NCI-H345 (cell line): ENCODE measurements at places on chromosomes 3 and 15.
A peak's percentile ranks its signal among the peaks of the same experiment; 100 is the strongest.

DNA sequence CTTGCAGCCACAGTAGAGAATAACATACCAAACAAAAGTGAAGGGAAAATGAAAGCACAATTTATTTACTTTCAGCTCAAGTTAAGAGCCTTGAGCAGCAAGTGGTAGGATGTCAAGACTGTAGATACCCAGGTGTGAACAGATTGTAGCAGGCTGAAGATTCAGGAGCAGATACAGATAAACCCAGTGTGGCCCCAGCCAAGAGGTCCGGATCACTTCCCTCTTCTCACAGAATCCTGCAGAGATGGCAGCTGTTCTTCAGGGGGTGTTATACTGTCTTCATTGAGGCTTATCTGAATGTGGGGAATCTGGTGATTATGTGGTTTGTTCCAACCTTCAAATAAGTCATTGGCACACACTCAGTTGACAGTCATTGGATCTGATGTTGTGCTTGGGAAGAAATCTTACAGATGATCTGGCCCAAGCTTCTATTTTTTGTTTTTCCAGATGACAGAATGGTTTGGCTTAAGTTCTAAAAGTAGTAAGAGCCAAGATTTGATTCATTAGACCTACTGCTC is 2.2 kb downstream of the STARD9 start:
- no peak for DNase-seq

GRCh38 chr3:184058029-184058428 is 5.2 kb downstream of the HTR3C start:
- no peak for DNase-seq

DNA sequence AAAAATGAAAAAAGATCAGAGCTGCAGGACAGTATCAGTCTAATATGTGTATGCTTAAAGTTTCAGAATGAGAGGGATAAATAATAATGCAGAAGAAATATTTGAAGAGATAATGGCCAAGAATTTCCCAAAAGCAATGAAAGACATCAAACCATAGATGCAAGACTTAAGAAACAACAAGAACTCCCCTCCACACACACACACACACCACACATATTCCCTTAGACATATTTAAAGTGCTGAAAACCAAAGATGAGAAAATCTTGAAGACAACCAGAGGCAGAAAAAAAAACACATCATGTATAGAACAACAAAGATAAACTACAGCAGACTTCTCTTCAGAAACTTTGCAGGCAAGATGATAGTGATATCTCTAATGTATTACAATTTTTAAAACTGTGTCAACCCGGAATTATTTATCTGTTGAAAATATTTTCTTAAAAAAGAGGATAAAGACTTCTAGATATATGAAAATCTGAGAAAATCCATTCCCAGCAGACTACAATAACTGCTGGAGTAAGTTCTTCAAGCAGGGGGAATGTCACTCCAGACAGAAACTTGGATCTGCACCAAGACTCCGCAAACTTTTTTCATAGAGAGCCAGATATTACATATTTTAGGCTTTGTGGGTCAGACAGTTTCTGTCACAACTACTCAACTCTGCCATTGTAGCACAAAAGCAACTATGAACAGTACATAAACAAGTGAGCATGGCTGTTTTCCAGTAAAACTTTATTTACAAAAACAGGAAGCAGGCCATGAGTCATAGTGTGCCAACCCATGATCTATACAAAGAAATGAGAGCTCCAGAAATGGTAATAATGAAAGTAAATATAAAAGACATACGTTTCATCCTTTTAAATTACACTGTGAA is 223.4 kb upstream of the CGNL1 start:
- DNase-seq, result no peak

DNA sequence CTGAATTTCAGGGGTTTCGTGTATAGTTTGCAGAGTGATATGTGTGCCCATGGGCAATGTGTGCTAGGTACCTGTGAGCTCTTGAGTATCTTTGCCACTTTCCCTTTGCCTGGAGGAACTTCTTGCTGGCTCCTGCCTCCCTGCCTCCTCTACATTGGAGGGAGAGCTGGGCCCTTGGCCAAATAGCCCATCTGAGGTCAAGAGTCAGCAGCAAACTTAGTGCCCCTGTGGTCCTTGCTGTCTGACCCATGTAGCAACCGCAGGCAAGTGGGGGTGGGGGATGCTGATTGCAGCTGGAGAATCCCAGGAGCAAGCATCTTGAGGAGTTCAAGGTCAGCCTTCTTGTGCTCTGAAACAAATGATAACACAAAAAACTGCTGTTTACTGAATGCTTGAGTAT is 5.4 kb upstream of the TBC1D21 start:
- DNase-seq, result no peak

- no peak for DNase-seq
Measured at GRCh38 chr15:62046078-62046743, 14.0 kb downstream of the VPS13C start.

DNA sequence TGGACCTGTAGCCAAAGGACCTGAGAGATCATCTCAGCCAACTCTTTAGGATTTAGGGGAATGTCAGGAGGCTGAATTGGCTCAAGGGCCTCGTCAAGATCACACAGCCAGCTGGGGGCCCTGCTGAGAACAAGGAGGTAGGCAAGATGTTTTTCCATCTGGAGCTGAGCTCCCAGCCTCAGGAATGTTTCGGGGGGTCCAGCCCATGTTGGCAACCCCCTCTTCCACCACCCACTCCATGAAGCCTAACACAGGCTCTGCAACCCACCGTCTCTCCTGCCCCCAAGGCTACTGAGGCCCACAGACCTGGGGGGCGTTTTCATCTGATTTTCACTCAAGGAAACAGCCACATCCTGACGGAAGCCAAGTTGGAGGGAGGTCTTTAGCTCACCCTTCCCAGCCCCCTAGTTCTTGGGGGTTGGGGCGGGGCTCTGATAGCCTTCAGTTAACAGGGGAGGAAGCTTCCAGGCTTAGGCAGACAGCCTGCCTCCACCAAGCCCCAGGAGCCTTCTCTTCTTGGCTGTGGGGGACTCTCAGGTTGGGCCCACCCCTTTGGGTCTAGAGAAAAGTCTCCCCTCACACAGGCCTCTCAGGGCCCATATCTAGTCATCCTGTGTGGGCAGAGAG is 48.8 kb downstream of the EPHB3 start:
- DNase-seq, result no peak

DNA sequence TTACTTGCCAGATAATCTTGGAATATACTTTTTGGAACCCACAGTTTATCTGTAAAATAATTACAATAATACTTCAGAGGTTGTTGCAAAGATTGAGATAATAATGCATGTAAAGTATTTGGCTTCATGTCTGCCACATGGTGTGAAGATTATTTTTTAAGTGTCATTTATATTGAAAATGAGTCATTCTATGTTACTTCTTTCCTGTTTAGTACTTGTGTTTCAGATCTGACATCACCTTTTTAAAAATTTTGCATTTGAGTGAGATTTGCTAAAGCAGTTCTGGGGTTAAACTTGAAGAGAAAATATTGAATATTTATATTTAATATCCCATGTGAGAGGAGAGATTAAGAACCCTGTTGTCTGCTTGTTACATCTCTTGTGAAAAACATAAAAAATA is 31.2 kb downstream of the IQGAP1 start:
- no peak for DNase-seq

- DNase-seq, result no peak
Measured at GRCh38 chr3:30855400-30856292, 38.8 kb downstream of the GADL1 start.

GRCh38 chr3:186825294-186825821 is 17.2 kb upstream of the ADIPOQ start:
- DNase-seq, result peak; percentile 52

GRCh38 chr15:42060797-42061196 is 33.6 kb downstream of the PLA2G4D start:
- DNase-seq, result no peak

- no peak for DNase-seq
Measured at GRCh38 chr3:30691249-30691880, 85.0 kb downstream of the TGFBR2 start.

DNA sequence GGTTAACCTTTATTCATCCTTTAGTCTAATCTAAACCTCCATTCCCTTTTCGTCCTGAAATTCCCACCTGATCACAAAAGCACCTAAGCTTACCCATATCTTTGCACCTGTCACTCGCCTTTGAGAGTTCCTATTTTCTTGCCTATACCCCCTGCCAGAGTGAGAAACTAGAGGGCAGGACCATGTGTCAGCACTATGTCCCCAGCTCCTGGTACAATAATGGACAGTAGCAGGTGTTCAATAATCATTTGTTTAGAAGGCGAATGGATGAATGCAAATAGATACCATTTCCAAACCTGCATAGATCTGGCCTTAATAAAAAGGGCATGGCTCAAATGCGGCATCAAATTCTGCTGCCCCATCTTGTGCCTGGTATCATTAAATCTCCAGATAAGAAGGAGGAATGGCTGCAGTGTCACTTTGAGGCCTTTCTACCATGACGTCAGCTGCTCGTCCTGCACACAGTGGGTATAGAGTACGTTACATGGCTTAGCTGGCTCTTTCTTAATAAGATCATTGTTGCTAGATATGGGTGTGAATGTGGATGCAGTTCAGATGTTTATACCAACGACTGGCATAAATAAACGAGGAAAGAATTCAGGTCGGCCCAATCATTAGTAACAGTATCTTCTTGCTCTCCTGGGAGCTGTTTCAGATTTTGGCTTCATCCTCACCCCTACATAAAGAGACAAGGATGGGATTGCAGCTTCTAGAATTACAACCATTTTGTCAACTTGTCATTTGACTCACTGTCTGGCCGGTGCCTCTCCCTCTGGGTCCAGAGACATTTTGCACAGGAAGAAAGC is 148.7 kb downstream of the RORA start:
- peak; percentile 43 for DNase-seq

- DNase-seq, result no peak
Measured at GRCh38 chr15:90873998-90874605, 5.7 kb downstream of the FURIN start.

- DNase-seq, result no peak
Measured at GRCh38 chr15:73838831-73839426, 34.4 kb upstream of the TBC1D21 start.

GRCh38 chr15:66805202-66805885 is 103.3 kb downstream of the SMAD6 start:
- DNase-seq, result no peak

- DNase-seq, result peak; percentile 88
Measured at GRCh38 chr3:193389335-193389734, 10.8 kb upstream of the ATP13A5 start.

- DNase-seq, result no peak
Measured at GRCh38 chr15:60328852-60329443, 68.8 kb downstream of the ANXA2 start.

DNA sequence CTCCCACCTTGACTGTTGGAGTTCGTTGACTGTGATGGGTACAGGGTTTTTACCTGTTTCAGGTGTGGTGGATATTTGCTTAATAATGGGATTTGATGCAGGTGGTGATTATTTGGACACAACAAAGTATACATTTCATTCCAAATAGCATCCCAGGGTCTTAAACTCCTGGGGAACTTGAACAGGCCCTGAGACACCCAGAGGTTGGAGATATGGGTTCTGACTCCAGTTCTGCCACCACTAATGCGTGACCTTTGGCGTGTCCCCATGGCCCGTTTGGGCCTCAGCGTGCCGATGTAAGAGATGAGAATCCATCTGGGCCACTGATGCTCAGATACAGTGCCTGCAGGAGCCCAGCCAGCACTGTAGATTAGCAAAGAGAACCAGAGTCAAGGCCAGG is 264.5 kb downstream of the EPHB1 start:
- no peak for DNase-seq

- no peak for DNase-seq
Measured at GRCh38 chr3:160023476-160023875, 34.8 kb downstream of the IL12A start.

DNA sequence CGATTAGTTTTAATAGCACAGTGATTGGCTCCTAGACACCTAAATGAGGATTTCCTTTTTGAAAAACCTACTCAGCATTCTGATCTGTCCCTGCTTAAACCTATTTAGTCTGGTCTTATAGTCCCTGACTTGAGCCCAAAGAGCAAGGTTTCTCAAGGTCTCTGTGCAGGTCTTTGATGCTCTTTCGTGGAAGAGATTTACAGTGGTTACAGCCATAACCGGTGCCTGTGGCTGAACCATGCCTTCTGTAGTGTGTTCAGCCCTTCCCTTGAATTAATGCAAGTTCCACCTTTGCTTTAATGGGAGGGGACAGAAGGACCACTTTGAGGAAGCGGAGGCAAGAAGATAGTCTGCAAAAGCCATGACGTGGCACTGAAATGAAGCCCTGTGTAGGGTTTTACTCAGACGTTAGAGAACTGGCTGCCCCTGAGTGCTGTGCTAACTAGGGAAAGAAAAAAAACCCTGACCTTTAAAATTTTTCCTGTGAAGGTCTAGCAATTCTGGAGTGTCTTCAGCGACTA is 43.0 kb downstream of the ZBTB38 start:
- DNase-seq, result no peak

- DNase-seq, result no peak
Measured at GRCh38 chr3:78856164-78856563, 911.6 kb downstream of the ROBO1 start.

GRCh38 chr3:99817047-99817436 is 620 bp upstream of the CMSS1 start:
- peak; percentile 10 for DNase-seq

- DNase-seq, result no peak
Measured at GRCh38 chr3:99114565-99115291, 213.2 kb upstream of the DCBLD2 start.

DNA sequence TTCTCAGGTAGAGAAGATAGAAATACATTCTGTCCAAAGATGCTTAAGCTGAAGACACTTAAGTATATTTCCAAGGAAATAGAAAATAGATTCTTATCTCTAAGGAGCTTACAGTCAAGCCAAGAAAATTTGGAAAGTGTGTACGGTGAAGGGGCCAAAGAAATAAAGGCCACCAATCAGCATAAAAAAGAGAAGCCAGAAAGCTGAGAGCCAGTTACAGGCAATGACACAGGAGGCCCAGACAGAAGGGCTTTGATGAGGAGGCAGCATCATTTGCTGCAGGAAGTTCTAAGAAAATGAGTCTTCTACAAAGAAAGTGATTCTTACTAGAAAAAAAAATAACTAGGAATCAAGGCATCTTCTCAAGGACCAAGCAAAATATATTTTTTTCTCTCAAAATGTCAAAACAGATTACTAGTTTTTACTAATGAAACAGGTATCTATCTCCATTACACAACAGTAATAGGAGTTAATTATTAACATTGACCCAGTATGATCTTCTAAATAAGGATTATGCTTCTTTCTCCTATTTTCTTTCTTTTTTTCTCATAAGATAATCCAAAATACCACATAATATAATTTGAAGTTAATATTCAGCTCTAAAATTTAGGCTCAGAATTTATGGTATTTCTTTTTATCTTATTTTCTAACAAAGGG is 82.1 kb upstream of the PHLDB2 start:
- DNase-seq, result no peak

DNA sequence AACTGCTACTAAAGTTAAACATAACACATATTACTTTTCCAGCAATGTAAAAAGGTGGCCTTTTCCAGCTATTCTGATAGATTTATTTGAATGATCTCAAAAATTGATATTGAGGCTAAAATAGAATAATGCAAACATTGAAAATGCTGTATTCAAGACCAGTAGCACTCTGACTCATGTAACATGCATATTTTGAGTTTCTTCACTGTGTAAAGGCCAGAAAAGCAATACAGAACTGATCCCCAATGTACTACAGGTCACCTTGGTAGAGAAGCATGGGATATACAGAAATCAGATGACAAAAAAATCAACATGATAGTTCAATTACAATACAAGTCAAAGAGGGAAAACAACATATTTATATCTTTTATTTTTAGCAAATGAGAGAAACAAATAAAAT is 419.6 kb downstream of the DIPK2A start:
- no peak for DNase-seq

GRCh38 chr3:23553353-23553752 is 252.4 kb upstream of the UBE2E1 start:
- DNase-seq, result no peak

- DNase-seq, result no peak
Measured at GRCh38 chr3:157135671-157136396, 24.1 kb downstream of the CCNL1 start.
